ENCODE measurements at places on chromosomes 16 and 17. TPM values are rescaled to one million over a fixed set of nuclear protein-coding genes. Genes with fewer than 3 reads are reported as not detected.
A peak's percentile ranks its signal among the peaks of the same experiment; 100 is the strongest.

Gene ADGRG3
- total RNA-seq: 3.2 TPM

DNA sequence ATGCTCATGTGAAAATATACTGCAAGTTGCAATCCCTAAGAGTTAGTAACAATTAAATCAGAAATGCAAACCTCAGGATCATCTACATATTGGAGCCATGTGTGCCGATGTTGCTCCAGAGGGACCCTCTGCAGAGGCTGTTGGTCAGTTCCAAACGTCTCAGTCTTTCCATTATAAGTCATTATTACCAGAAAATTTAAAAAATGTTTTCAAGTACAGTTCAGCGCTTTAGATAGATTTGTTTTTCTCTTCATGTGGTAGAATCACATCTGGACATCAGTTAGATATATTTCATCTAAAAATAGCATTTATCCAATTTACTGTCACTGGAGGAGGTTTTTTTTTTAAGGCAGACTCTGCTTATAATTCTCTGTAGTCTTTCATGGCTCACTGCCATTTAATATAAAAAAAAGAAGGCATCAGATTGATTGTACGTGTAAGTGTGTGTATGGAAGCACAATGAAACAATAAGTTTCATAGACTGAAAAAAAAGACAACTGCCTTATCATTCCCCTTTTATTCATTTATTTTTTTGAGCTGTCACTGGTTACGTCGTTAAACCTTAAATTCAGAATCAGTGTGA is 46.1 kb upstream of the MARCHF10 start:
- H3K27ac ChIP-seq: no peak overlapping the region
- H3K4me3 ChIP-seq: no peak overlapping the region
- H3K4me1 ChIP-seq: no peaks in the 10 kb centered on the region
- DNase-seq: no peak

GRCh38 chr17:48347177-48347576 is 82.8 kb downstream of the SKAP1 start:
- peaks cover 2% of the 10 kb centered on the region for H3K27me3 ChIP-seq
- DNase-seq: no peak
- no peaks in the 10 kb centered on the region for H3K4me1 ChIP-seq
- no peak overlapping the region for H3K4me3 ChIP-seq
- H3K36me3 ChIP-seq: no peaks in the 10 kb centered on the region

DNA sequence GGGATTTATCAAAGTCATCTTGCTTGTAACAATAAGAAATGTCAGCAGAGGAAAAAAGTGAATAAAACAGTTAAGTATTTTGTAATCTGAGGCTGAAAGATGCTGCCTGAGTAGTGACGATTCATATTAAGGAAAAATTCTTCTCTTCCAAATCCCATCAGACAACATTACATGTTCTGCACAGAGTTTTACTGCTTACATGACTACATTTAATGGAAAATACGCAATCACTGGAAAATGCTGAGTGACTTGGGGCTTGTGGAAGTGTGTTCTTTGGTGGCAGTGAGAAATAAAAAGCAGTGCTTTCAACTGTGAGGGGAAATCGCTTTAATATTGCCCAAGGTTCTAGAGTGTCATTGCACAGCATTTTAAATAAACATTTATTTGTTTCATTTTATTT is 1025.2 kb upstream of the GOT2 start:
- H3K27me3 ChIP-seq: no peaks in the 10 kb centered on the region
- no peaks in the 10 kb centered on the region for H3K36me3 ChIP-seq
- no peak overlapping the region for H3K4me3 ChIP-seq
- H3K4me1 ChIP-seq: no peaks in the 10 kb centered on the region
- DNase-seq: no peak

GRCh38 chr16:27202923-27203506 is 311 bp upstream of the KDM8 start:
- no peaks in the 10 kb centered on the region for H3K36me3 ChIP-seq
- H3K4me3 ChIP-seq: peak overlapping the region; percentile 80
- peaks cover 9% of the 10 kb centered on the region for H3K4me1 ChIP-seq
- peak overlapping the region; percentile 98 for H3K27ac ChIP-seq
- DNase-seq: no peak
- no peaks in the 10 kb centered on the region for H3K27me3 ChIP-seq

Gene ULK2
- 7.9 TPM for total RNA-seq

GRCh38 chr17:40726919-40727318 is 23.4 kb upstream of the KRT24 start:
- no peak for DNase-seq
- H3K27ac ChIP-seq: no peak overlapping the region

Gene USP31
- total RNA-seq: 16.4 TPM

DNA sequence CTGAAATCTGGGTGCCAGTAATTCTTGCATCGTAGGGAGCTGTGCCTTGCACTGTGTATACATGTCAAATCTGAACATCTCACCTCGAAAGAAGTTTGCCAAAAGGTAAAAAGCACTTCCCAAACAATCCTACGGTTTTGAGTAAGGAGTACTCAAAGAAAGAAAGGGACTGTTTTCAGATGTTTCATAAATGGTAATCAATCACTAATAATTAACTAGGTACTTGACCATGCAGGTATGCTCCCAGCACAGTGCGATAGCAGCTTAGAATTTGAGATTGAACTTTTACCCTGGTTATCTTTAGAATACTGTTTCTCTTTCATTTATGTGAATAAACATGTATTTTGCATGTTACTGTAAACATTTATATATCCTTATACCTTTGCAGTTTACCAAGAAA is 39.0 kb downstream of the PRKCA start:
- H3K27ac ChIP-seq: peak overlapping the region; percentile 77
- peak overlapping the region; percentile 14 for H3K4me3 ChIP-seq
- no peak for DNase-seq
- no peaks in the 10 kb centered on the region for H3K27me3 ChIP-seq
- H3K36me3 ChIP-seq: no peaks in the 10 kb centered on the region

All from liver (tissue), 10 donors.